Gastrocnemius medialis (tissue), 4 donors: ENCODE measurements at places on chromosomes 5 and 9. TPM values are rescaled to one million over a fixed set of nuclear protein-coding genes. Genes with fewer than 3 reads are reported as not detected.

DNA sequence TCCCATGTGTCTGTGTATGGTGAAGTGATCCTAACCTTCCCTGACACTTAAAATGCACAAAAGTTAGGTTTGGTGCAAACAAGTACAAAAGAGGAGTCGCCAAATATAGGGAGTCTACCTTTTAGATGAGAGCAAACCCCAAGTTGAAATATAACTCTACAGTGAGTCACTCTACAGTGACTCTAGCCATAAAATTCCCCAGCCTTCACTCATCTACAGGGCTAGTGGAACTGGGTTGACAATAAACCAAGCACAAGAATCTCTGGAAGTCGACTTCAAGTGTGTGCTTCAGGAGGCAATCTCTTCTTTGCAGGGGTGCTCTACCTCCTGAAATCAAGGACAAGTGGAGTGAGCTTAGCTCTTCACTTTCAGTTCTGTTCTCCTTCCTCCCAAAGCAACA lies 3.3 kb downstream of the SHISAL2B start:
- H3K27ac ChIP-seq: no peak overlapping the region
- H3K36me3 ChIP-seq: no peaks in the 10 kb centered on the region
- H3K4me1 ChIP-seq: peaks cover 12% of the 10 kb centered on the region
- H3K27me3 ChIP-seq: peaks cover 9% of the 10 kb centered on the region

DNA sequence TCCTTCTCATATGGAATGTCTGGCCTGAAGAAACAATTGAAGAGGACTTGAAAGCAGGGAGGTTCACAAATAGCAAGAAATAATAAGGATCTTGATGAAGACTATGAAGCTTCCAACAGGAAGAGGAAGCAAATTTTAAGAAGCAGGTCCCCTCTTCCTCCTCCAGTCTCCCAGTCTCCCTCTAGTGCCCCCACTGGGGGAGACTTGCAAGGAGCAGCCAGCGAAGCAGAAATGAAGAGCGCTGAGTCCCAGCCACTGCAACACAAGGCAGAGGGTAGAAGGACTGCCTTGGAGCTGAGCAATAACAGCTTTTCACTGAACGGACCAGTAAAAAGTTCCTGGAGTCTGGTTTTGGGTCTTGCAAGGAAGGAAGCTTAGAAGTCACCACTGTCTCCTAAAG lies 32.6 kb upstream of the ACO1 start:
- DNase-seq: no peak
- no peaks in the 10 kb centered on the region for H3K4me1 ChIP-seq
- no peak overlapping the region for H3K27ac ChIP-seq

PCDHA9 gene
- total RNA-seq: 0.07 TPM

- no peaks in the 10 kb centered on the region for H3K4me1 ChIP-seq
- H3K27me3 ChIP-seq: no peaks in the 10 kb centered on the region
- H3K27ac ChIP-seq: no peak overlapping the region
- H3K4me3 ChIP-seq: no peak overlapping the region
- no peak for DNase-seq
- no peaks in the 10 kb centered on the region for H3K36me3 ChIP-seq
Observed at GRCh38 chr5:9483243-9483642, 62.6 kb downstream of the SEMA5A start.

- no peaks in the 10 kb centered on the region for H3K4me1 ChIP-seq
- no peak for DNase-seq
- H3K4me3 ChIP-seq: no peak overlapping the region
- no peaks in the 10 kb centered on the region for H3K27me3 ChIP-seq
- H3K36me3 ChIP-seq: no peaks in the 10 kb centered on the region
Observed at GRCh38 chr5:112208699-112209615, 210.1 kb downstream of the EPB41L4A start.
